ENCODE measurements at places on chromosomes 11 and 22. TPM values are rescaled to one million over a fixed set of nuclear protein-coding genes. Genes with fewer than 3 reads are reported as not detected.

Gene ARHGAP42
- polyA plus RNA-seq, result 35.3 TPM

Gene LYVE1
- 57.2 TPM for polyA plus RNA-seq

Gene MUC6
- polyA plus RNA-seq, result 26.8 TPM

Gene MPEG1
- 6.8 TPM for polyA plus RNA-seq

Gene OR11H1
- polyA plus RNA-seq, result not detected

Gene CYP2D6
- polyA plus RNA-seq, result 6.2 TPM

Gene SCO2
- polyA plus RNA-seq, result 1.5 TPM

Gene GGT5
- 18.3 TPM for polyA plus RNA-seq

Gene MEI1
- polyA plus RNA-seq, result 4.6 TPM

Gene APOBEC3G
- polyA plus RNA-seq, result 5.2 TPM

Gene CLMP
- 34.1 TPM for polyA plus RNA-seq

Gene FGF4
- polyA plus RNA-seq, result not detected

Gene RAB39A
- polyA plus RNA-seq, result 1.2 TPM

Gene BEST1
- 4.1 TPM for polyA plus RNA-seq

Gene WNT11
- 10.3 TPM for polyA plus RNA-seq

Gene PGM2L1
- polyA plus RNA-seq, result 4.4 TPM

Gene CRACR2B
- polyA plus RNA-seq, result 9.9 TPM

Gene LRRN4CL
- 0.78 TPM for polyA plus RNA-seq

Gene RIMBP3B
- polyA plus RNA-seq, result not detected

Gene OR5A1
- 0.03 TPM for polyA plus RNA-seq

Gene TLCD5
- polyA plus RNA-seq, result 18.8 TPM

Gene SLC22A25
- not detected for polyA plus RNA-seq

Gene SCN2B
- polyA plus RNA-seq, result 3.0 TPM

Gene MYBPC3
- polyA plus RNA-seq, result 0.13 TPM

Gene GGTLC2
- not detected for polyA plus RNA-seq

Gene CCDC73
- polyA plus RNA-seq, result 0.43 TPM

Gene OR2D2
- polyA plus RNA-seq, result not detected

Gene SPA17
- 25.3 TPM for polyA plus RNA-seq

Gene OR4D10
- polyA plus RNA-seq, result not detected

Gene MRPL23
- 33.6 TPM for polyA plus RNA-seq

Gene TSPAN18
- 44.4 TPM for polyA plus RNA-seq

Measured in left kidney (tissue), 8 donors.